ENCODE measurements at places on chromosomes 5 and 9. TPM values are rescaled to one million over a fixed set of nuclear protein-coding genes. Genes with fewer than 3 reads are reported as not detected.

TAS2R1 gene
- not detected for total RNA-seq

GRCh38 chr5:173327948-173328843 is at the start of gene STC2:
TSS of gene STC2 (minus strand) at chr5:173328414. CDS start at chr5:173328193, 221 bp downstream.
- no peak within 1 kb of the TSS for H3K27ac ChIP-seq
- H3K4me1 ChIP-seq, result peaks cover 4% of the 10 kb centered on the region
- no peak for DNase-seq
- no peaks in the 10 kb centered on the region for H3K36me3 ChIP-seq
- H3K27me3 ChIP-seq, result peaks cover 20% of the 10 kb centered on the region

DBH gene
- total RNA-seq, result 0.09 TPM

DNA sequence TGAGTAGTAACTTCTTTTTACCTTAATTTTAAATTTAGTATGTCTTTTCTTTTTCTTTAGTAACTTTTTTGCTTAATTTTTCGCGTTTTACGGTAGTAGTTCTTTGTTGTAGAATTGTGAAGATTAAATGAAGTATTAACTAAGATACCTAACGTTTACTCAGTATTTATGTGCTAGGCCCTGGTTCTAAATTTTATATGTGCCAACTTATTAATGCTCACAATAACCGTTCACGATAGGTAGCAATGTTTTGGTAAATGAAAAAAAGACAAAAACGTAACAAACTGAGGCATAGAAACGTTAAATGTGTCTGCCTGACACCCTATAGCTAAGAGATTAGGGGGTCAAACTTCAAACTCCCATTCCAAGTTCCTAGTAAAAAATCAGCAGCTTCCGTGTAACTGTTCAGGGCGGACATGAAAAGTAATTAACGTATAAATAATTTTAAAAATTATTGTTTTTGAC is 1.2 kb downstream of the MRPS30 start:
- no peaks in the 10 kb centered on the region for H3K27me3 ChIP-seq
- no peak for DNase-seq
- H3K4me3 ChIP-seq, result peak overlapping the region; percentile 91
- H3K4me1 ChIP-seq, result peaks cover 21% of the 10 kb centered on the region
- H3K36me3 ChIP-seq, result peaks cover 17% of the 10 kb centered on the region

- DNase-seq, result no peak
- H3K27me3 ChIP-seq, result no peaks in the 10 kb centered on the region
- no peaks in the 10 kb centered on the region for H3K4me1 ChIP-seq
- H3K36me3 ChIP-seq, result no peaks in the 10 kb centered on the region
- H3K4me3 ChIP-seq, result no peak overlapping the region
- no peak overlapping the region for H3K27ac ChIP-seq
These were observed 98.0 kb upstream of the OTULINL start for GRCh38 chr5:14483504-14484157.
